Caco-2 (cell line): ENCODE measurements at places on chromosomes 11 and 22. TPM values are rescaled to one million over a fixed set of nuclear protein-coding genes. Genes with fewer than 3 reads are reported as not detected.

- no peak overlapping the region for H3K4me3 ChIP-seq
- H3K36me3 ChIP-seq: no peaks in the 10 kb centered on the region
- H3K4me1 ChIP-seq: no peaks in the 10 kb centered on the region
- H3K27ac ChIP-seq: no peak overlapping the region
- no peaks in the 10 kb centered on the region for H3K27me3 ChIP-seq
These were observed 807.6 kb downstream of the DLG2 start for GRCh38 chr11:84819537-84819936.

GRCh38 chr22:46537946-46538813 lies 760 bp upstream of the CELSR1 start:
- H3K36me3 ChIP-seq: peaks cover 1% of the 10 kb centered on the region; the same call in 1 of the 2 replicates
- no peaks in the 10 kb centered on the region for H3K27me3 ChIP-seq
- H3K27ac ChIP-seq: no peak overlapping the region

- no peak overlapping the region for H3K4me3 ChIP-seq
- no peaks in the 10 kb centered on the region for H3K27me3 ChIP-seq
- H3K27ac ChIP-seq: no peak overlapping the region
- no peaks in the 10 kb centered on the region for H3K36me3 ChIP-seq
- no peak for DNase-seq
- no peaks in the 10 kb centered on the region for H3K4me1 ChIP-seq
These were observed 279.9 kb downstream of the KIRREL3 start for GRCh38 chr11:126720539-126721235.

DNA sequence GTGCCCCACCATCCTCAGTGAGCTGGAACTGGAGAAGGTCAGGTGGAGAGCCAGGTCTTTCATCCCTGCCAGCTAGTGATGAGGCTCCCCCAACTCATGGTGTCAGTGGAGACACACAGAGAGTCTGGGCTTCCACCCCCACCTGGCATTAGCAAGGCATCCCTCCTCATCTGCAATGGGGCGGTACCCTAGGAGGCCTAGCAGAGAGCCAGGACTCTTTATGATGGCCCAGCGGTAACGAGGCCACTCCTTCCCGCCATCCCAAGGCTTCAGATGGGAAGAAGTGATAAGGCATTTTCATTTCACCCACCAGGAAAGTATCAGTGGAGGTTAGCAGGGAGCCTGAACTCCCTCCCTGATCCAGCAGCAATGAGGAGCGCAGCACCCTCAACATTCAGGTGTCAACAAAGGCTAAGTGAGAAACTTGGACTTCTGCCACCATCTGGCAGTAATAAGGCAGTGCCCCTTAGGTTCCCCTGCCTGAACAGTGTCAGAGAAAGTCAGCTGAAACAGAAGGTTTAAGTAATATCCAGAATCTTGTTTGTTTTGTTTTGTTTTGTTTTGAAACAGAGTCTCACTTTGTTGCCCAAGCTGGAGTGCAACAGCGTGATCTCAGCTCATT lies 40.5 kb upstream of the FBLN1 start:
- no peaks in the 10 kb centered on the region for H3K27me3 ChIP-seq
- no peaks in the 10 kb centered on the region for H3K4me1 ChIP-seq
- H3K27ac ChIP-seq: no peak overlapping the region
- H3K36me3 ChIP-seq: no peaks in the 10 kb centered on the region
- no peak for DNase-seq
- H3K4me3 ChIP-seq: no peak overlapping the region

SCO2 gene
- total RNA-seq: 3.0 and 6.5 TPM in 2 replicates

TRPC6 gene
- total RNA-seq: 0.14 and 0.32 TPM in 2 replicates
